ENCODE measurements at places on chromosomes 1 and 21. TPM values are rescaled to one million over a fixed set of nuclear protein-coding genes. Genes with fewer than 3 reads are reported as not detected.

RAB7B gene
- 1.1 TPM for total RNA-seq

HCN3 gene
- 1.7 TPM for total RNA-seq

CYP4A11 gene
- not detected for total RNA-seq

BRINP3 gene
- total RNA-seq: not detected

CD53 gene
- total RNA-seq: not detected

SPATA46 gene
- not detected for total RNA-seq

THEM5 gene
- total RNA-seq: not detected

FCAMR gene
- 3.6 TPM for total RNA-seq

ABCD3 gene
- 77.2 TPM for total RNA-seq

ITLN1 gene
- not detected for total RNA-seq

TACSTD2 gene
- 129 TPM for total RNA-seq

LAMC2 gene
- 1,305 TPM for total RNA-seq

GBP5 gene
- 0.05 TPM for total RNA-seq

STUM gene
- total RNA-seq: not detected

FOXD2 gene
- total RNA-seq: not detected

APP gene
- 1,827 TPM for total RNA-seq

PGBD5 gene
- total RNA-seq: 54.5 TPM

MAP10 gene
- total RNA-seq: 2.4 TPM

RGL1 gene
- 5.9 TPM for total RNA-seq

NTMT2 gene
- total RNA-seq: not detected

C1orf87 gene
- 0.17 TPM for total RNA-seq

CYP4Z1 gene
- total RNA-seq: not detected

FAM110D gene
- not detected for total RNA-seq

FLAD1 gene
- 32.5 TPM for total RNA-seq

ACTL8 gene
- total RNA-seq: not detected

PYHIN1 gene
- total RNA-seq: not detected

LELP1 gene
- total RNA-seq: not detected

OVAAL gene
- not detected for total RNA-seq

Measured in renal cortical epithelial cell (primary cell).